ENCODE measurements at places on chromosomes 1 and 21.

GRCh38 chr1:187157552-187157951 lies 328.8 kb downstream of the PLA2G4A start:
- no peak for DNase-seq

- DNase-seq = no peak
Observed at GRCh38 chr1:102045752-102046151, 49.0 kb upstream of the OLFM3 start.

GRCh38 chr1:157992031-157992832 lies 1.2 kb upstream of the KIRREL1 start:
- DNase-seq = no peak

DNA sequence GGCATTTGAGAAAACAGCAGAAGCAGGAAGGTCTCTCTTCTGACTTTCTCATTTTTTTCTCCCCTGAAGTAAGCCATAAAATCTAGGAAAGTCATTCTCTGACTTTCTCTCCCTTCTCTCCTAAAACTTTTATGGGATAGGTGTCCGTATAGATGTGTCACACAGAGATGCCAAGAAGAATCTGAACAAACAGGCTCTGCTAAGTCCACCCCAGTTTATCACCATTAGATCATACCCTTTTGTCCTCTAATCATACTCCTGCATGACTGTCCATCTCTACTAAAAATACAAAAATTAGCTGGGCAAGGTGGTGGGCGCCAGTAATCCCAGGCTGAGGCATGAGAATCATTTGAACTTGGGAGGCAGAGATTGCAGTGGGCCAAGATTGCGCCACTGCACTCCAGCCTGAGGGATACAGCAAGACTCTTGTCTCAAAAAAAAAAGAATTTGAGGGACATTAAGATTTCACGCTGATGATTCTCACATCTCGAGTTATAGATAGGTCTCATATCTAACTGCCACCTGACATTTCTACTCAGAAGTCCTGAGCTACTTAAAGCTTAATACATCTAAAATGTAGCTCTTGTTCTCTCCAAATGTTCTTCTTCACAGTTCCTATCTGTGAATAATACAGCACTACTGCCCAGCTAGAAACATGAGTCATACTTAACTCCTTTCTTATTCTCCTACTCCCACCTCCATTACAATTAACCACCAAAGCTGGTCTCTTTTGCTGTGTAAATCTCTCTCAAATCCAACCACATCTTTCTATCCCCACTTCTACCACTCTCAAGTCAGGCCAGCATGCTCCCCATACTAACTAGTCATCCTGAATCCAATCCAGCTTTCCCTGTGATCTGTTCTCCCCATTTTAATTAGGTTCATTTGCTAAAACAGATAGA lies 47.7 kb downstream of the ZNF644 start:
- no peak for DNase-seq

GRCh38 chr1:162319493-162320175 lies 57.0 kb downstream of the SPATA46 start:
- DNase-seq = no peak

DNA sequence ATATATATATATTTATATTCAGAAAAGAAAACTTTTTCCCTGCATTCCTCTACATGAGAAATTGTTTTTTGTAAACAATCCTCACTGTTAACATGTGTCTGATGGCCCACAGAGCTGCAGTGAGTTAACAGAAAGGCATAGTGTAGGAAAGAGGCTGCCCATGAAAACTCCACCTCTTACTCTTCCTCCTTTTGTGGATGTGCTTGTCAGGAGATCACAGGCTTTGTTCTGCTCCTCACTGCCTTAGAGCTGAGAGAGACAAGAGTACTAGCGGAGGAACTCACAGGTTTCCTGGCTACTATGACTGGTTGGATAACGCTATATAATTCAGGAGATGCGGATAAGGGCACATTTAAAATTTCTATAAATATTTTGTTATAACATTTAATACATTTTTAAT lies 200.6 kb downstream of the BRINP3 start:
- no peak for DNase-seq

- DNase-seq = peak; percentile 35
Observed at GRCh38 chr1:27940297-27940696, 5.5 kb downstream of the SMPDL3B start.

- DNase-seq = no peak
Observed at GRCh38 chr1:83110156-83110555, 888.8 kb downstream of the TTLL7 start.

- no peak for DNase-seq
Observed at GRCh38 chr1:79074975-79075374, 68.4 kb upstream of the ADGRL4 start.

GRCh38 chr1:2294725-2295078 lies 66.6 kb downstream of the SKI start:
- DNase-seq = no peak

DNA sequence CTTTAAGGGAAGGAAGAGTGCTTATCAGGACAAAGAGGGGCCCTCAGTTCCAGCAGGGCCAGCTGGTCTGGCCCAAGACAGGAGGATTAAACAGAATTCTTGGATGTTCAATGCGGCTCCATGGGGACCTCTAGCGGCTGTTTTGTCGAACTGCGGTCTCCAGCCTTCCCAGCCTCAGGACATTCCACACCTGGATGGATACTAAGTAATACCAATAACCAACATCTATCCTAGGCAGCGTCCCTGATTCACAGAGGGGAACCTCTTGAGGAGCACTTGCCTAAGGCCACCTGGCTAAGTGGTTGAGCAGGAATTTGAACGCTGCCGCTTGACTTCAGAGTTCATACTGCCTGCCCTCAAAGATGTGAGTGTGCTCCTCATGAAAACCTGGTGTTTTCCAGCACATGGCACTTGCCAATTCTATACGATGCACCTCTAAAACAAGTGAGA lies 15.5 kb upstream of the CD247 start:
- DNase-seq = peak; percentile 44

- peak; percentile 62 for DNase-seq
Observed at GRCh38 chr1:232367293-232367692, 262.6 kb downstream of the SIPA1L2 start.

GRCh38 chr1:1285102-1285571 lies 4.9 kb downstream of the SCNN1D start:
- no peak for DNase-seq

DNA sequence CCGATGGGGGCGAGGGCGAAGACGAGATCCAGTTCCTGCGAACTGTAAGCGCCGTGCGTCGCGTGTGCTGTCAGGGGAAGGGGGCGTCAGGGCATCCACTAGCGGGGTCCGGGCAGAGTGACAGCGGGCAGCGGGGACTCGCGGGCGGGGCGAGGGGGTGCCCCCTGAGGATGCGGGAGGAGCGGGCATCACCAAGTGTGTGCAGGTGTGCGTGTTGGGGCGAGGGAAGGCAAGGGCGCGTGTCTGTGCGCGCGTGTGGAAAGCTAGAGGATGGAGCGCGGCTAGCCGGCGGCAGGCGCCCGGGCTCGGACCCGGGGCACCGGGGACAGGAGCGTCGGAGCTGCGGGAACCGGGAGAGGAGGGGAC lies 525 bp downstream of the RYR2 start:
- DNase-seq = no peak

- no peak for DNase-seq
Observed at GRCh38 chr1:182649041-182649440, 35.3 kb downstream of the RGS8 start.

DNA sequence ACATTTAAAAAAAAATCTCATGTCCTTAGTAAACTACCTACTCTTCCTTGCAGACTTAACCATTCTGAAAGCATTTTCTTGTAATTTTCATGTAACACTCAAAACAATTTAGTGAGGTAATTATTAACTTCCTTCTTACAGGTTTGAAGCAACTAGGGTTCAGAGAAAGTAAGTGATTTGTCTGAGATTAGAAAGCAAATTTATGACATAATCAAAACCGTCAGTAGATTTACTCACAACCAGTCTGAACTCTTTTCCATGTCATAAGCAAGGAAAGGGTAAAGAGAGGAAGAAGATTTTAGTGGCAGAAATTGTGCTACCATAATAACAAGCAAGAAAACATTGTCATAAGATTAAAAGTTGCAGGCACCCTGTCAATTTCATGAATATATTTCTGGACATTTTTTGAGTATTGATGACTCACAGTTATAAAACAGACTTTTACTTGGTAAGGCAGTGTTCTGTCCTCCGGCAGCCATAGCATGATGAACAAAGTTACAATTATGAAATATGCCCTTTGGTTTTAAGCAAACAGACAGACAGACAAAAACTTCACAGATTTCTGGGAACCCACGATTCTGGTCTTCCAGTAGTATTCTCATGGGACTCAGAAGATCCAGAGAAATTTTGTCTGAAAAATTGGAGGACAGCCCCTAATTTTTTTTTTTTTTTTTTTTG lies 707.2 kb downstream of the RWDD3 start:
- DNase-seq = no peak

- DNase-seq = no peak
Observed at GRCh38 chr1:29264773-29265389, 28.6 kb downstream of the PTPRU start.

- peak; percentile 26 for DNase-seq
Observed at GRCh38 chr1:200912737-200913407, 18.2 kb downstream of the INAVA start.

DNA sequence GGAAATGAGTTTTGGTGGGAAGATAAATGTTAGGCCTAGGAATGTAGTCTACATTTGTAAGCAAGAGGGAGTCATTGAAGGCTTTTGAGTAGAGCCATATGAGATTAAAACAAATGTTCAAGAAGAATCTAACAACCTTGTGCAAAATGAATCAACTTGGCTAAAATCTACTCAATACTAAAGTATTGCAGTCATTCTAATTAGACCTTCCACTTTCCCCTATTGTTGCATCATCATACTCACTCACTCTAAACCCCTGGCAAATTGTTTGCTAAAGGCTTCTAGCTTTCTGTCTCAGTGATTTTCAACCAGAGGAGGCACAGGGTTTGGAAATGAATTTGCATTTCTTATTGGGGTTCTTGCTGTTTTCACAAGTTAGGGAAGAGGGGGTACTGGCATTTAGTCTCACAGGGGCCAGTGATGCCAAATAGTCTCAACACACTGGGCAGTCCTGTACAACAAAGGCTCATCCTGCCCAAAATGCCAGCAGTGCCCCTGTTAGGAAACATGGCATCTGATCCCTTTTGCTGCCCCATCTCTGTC lies 85.3 kb downstream of the SEC16B start:
- DNase-seq = no peak

GRCh38 chr1:14794136-14794768 lies 195.8 kb downstream of the KAZN start:
- no peak for DNase-seq

DNA sequence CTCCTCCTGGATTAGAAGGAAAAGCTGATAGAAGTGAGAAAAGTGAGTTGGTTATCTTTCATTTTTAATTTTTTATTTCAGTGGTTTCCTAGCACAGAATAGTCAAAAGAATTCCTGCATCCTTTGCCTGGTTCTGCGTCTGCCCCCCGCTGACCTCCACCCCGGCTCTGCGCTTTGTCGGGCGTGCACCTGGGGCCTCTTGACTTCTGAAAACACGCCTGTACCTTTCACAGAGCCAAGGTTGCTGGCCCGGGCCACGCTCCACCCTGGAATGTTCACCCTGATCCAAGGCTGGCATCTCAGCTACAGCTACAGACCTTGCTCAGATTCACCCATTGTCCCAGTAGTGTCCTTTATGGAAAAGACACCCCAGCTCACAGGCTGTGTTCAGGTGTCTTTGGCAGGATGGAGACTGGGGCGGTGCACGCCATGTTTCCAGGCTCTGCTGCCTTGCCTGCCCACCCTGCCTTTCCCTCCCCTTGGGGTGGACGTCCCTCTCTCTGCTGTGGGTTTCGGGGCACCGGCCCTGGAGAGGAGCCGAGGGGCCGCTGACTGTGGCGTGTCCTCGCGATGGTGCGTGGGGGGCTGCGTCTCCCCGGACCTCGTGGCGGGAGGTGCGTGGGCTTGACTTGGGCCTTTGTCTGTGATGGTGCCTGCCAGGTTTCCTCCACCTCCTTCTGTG lies 40.3 kb upstream of the DIP2A start:
- DNase-seq = no peak

DNA sequence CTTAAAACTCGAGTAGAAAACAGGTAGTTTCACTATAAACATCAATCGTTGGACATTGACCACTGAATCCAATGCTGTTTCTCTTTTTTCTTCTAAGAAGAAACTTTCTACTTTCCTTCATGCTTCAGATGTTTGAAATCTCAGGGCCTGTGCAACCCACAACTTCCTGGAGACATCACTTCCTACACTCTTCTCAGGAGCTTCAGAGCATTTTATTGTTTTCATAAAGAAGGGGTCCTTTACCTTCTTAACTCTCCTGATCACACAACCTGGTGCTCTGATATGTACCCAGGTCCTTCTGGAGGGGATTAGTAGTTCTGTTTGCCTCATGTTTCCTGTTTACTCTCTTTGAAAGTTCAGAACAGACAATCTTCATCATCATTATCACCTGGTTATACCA lies 113.0 kb upstream of the VAV3 start:
- DNase-seq = no peak

- DNase-seq = no peak
Observed at GRCh38 chr1:67213164-67213563, 46.9 kb downstream of the IL23R start.

- DNase-seq = no peak
Observed at GRCh38 chr1:219783605-219784235, 144.6 kb downstream of the SLC30A10 start.

- no peak for DNase-seq
Observed at GRCh38 chr1:68340951-68341350, 108.6 kb upstream of the WLS start.

GRCh38 chr1:160981584-160982411 lies 27.2 kb upstream of the ITLN2 start:
- no peak for DNase-seq

GRCh38 chr1:59433440-59433813 lies 136.5 kb downstream of the FGGY start:
- no peak for DNase-seq

GRCh38 chr1:58584082-58584895 lies 7.2 kb upstream of the TACSTD2 start:
- no peak for DNase-seq

- no peak for DNase-seq
Observed at GRCh38 chr1:246274186-246274585, 232.9 kb downstream of the SMYD3 start.

DNA sequence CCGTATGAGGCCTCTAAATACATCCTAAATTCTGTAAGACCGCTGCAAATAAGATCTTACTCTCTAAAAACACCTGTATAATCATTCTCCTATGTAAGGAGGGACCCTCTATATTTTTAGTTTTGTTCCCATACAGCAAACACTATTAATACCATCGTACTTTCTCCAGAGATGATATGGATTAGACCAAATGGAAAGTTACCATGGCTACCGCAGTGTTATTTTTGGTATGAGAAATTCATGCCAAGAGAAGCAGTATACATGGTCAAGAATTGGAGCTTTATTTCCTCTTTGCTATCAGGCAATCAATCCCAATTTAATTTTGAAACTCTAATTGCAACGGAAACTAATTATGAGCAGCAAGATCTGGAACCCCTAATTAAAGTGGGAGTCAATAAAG lies 70.0 kb downstream of the BCAR3 start:
- DNase-seq = no peak

GRCh38 chr21:27425172-27425571 lies 458.3 kb upstream of the ADAMTS5 start:
- no peak for DNase-seq

GRCh38 chr1:151518936-151519335 lies 7.7 kb downstream of the CGN start:
- no peak for DNase-seq
